ENCODE measurements at places on chromosomes 4 and X.

GRCh38 chr4:139611391-139611790, 54.2 kb upstream of the MGST2 start:
- no peak for DNase-seq

- no peak for DNase-seq
These were observed 193.9 kb downstream of the ANAPC10 start for GRCh38 chr4:144903953-144904711.

DNA sequence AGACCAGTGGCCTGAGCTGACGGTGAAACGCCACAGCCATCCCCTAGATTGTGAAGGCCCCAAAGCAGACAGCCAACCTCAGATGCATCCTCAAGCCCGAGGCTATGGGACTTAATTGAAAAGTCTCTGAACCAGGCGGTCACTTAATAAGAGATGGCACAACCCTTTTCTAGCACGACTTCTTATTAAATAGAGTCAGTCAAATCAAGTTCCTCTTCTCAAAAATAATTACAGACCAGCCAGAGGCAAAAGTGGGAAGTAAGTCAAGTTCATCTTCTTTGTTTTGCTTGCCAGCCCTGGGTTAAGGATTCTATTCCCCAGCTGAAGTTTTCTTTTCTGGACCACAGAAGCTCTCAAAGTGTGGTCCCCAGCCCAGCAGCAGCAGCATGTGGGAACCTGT, 9.7 kb upstream of the SH3KBP1 start:
- DNase-seq = no peak

DNA sequence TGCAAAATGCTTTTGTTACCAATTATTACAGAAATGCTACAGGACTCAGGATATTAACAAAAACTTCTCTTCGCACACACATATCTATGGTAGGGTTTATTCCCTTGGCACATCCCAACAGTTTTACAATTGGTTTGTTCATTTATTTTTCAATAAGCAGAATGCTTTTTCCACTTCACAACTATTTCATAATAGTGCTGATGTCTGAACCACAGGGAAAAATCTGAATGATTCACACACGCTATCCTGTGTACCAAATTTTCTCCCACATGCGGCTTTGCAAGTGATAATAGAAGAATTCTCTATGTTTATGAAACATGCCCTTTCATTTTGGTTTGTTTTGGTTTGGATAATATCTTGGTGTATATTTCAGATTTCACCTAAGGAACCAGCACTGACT, 725.7 kb upstream of the TENM3 start:
- no peak for DNase-seq

GRCh38 chrX:137563681-137564651, 2.0 kb upstream of the ZIC3 start:
- DNase-seq = no peak

GRCh38 chr4:175071123-175071522, 153.0 kb downstream of the ADAM29 start:
- DNase-seq = no peak

DNA sequence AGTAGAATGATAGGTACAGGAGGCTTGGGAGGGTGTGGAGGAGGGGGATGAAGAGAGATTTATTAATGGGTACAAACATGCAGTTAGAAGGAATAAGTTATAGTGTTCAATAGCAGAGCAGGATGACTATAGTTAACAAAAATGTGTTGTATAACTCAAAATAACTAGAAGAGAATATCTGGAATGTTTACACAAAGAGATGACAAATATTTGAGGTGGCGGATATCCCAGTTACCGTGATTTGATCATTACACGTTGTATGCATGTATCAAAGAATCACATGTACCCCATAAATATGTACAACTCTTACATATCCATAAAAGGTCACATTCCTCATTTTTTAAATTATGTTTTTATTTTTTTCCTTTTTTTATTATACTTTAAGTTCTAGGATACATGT, 456.6 kb downstream of the MAGEB5 start:
- no peak for DNase-seq

GRCh38 chr4:142350871-142351270, 495.2 kb downstream of the INPP4B start:
- no peak for DNase-seq

- DNase-seq = no peak
These were observed 326.0 kb downstream of the FBXW7 start for GRCh38 chr4:152209772-152210493.

DNA sequence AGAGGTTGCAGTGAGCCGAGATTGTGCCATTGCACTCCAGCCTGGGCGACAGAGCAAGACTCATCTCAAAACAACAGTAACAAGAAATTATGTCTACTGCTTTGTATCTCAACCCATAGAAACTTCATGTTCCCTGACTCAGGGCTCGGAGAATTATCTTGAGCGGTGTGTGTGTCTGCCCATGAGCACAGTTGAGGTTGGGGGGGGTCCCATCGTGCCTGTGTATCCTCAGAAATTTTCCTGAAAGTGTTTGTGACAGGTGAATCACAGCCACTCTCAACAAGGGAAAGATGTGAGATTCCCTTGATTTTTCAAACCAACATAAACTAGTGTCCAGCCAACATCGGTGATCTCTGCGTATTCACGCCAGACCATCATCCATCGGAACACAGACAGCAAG, 319.1 kb downstream of the ASMT start:
- no peak for DNase-seq

GRCh38 chr4:67436742-67437141, 108.6 kb downstream of the CENPC start:
- DNase-seq = no peak

DNA sequence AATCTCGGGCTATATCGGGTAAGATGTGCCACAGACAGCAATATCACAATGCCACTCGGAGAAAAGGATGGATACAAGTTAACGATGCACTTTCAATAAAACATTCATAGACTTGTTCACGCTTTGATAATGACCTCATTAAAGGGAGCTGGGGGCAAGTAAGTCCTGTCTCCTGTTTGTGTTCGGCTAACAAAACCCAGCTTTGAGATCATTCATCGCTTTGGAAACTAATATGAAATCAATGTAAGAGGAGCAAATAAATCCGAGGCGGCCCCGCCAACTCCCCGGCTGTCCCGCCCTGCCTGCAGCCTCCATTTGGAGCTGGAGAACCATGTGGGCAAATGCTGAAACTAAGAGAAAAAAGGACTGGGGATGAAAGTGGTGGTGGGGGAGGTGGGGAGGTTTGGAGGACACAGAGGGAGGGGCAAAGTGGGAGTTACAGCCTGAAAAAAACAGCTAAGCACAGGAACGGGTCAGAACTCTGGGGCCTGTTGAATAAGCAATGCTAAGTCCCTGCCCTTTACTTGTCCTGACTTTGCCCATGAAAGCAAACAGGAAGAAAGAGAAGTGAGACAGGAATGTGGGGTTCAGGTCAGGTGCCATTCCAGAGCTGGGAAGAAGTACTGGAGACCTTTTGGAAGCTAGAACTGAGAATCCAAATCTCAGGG, 3.5 kb upstream of the GSX2 start:
- DNase-seq = no peak

GRCh38 chr4:4990329-4990728, 28.9 kb downstream of the CYTL1 start:
- no peak for DNase-seq

DNA sequence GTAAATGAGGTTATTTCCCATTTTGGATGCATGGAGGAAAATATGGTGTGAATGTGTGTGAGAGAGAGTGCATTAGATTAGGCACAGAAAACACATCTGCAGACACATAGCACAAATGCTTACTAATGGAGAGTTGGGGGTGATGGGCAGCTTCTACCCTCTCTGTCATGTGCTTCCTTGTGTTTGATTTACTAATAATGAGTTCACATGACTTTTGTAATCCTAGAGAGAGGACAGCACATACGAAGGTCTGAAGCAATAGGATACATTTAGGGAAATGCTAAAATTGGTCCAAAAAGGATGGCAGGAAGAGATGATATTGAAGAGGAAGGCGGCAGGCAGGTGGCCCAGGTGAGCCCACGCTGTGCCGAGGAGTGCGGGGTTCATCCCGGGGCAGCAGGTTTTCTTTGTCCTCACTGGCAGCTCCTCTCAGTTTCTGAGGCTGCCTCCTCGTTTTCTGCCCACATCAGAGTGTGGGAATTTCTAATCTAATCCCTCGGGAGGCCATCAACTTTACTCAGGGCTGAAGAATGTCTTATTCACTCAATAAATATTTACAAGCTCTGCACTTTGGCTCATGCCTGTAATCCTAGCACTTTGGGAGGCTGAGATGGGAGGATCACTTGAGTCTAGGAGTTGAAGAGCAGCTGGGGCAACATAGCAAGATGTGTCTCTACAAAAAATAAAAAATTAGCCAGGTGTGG, 15.9 kb upstream of the MAP9 start:
- DNase-seq = no peak
